ENCODE measurements at places on chromosomes 12 and 14.

- DNase-seq = no peak
Measured at GRCh38 chr12:114917953-114918352, 234.0 kb upstream of the TBX3 start.

- no peak for DNase-seq
Measured at GRCh38 chr12:27608890-27609289, 84.9 kb downstream of the PPFIBP1 start.

DNA sequence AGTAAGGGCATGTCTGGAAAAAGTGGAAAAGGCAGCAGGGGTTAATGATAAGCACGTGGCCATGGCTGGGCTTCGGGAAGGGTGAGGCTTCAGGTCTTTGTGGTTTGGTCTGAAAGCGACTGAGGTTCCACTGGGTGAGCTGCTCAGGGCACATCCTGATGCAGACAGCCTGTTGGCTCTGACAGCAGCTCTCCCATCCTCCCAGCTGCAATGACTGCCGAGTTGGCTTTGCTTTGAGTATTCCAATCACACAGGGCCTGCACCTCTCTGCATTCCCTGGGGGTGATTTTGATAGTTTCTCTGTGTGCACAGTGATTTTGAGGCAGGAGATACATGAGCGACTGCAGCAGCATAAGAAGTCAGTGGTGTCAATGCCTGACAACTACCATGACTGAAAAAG lies 390.7 kb downstream of the APAF1 start:
- DNase-seq = no peak

- DNase-seq = no peak
Measured at GRCh38 chr12:44500423-44500822, 375.7 kb downstream of the NELL2 start.

- no peak for DNase-seq
Measured at GRCh38 chr14:68337279-68337678, 455.6 kb downstream of the ZFP36L1 start.

- no peak for DNase-seq
Measured at GRCh38 chr12:19804737-19805136, 365.4 kb downstream of the AEBP2 start.

All from T-helper 2 cell (primary cell).